Nucleus accumbens (tissue), 56 donors: ENCODE measurements at places on chromosomes 2 and 18.

- no peak for DNase-seq
These were observed 478.4 kb downstream of the STK39 start for GRCh38 chr2:167769020-167769419.

GRCh38 chr2:48287976-48288375, 242.0 kb upstream of the STON1 start:
- no peak for DNase-seq

GRCh38 chr2:196697825-196698224, 58.3 kb downstream of the CCDC150 start:
- DNase-seq = no peak

DNA sequence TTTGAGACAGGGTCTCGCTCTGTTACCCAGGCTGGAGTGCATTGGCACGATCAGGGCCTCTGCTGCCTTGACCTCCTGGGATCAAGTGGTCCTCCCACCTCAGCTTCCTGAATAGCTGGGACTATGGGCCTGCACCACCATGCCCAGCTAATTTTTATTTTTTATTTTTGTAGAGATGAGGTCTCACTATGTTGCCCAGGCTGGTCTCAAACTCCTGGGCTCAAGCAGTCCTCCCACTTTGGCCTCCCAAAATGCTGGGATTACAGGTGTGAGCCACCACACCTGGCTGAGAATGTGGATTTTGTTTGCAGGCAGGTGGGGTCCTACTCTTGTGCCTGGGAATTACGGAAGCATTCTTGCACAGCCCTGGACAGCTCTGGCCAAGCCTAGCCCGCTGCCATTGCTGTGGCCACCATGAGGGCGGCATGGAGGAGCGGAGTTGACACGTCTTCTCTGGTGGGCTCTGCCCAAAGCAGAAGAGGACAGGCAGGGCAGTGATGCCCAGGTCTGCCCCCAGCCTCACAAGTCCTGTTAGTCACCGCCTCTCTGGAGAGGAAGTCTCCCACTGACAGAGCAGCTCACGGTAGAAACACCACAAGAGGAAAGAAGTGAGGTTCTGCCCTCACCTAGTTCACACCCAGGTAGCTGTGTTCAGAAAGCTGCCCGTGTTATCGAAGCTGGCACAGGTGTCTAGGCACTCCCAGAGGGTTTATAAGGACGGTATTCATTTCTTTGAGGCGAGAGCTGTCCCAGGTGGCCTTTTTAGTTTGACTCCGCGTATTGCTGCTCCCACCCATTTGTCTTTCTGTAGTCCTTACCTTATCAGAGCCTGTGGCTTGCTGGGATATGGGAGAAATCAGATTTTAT, 46.2 kb downstream of the ARMC9 start:
- DNase-seq = no peak

DNA sequence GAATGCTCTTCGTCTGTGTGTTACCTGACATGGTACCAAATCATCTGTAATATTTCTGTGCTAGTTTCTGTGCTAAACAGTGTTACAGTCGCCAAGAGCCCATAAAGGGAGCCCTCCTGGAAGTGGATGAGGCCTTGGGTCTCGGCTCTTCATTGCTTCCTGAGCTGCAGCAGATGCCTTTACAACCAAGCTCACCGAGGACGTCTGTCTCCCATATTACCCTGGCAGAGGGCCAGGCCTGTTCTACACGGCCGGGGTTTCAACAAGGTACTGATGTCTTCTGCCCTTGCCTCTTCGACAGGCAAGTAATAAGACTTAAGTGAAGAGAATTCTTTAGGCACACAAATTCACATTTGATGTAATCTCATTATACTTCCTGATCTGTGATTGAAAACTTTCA, 16.8 kb downstream of the RPL31 start:
- DNase-seq = no peak

- DNase-seq = no peak
These were observed 22.8 kb downstream of the GULP1 start for GRCh38 chr2:188314314-188315054.

DNA sequence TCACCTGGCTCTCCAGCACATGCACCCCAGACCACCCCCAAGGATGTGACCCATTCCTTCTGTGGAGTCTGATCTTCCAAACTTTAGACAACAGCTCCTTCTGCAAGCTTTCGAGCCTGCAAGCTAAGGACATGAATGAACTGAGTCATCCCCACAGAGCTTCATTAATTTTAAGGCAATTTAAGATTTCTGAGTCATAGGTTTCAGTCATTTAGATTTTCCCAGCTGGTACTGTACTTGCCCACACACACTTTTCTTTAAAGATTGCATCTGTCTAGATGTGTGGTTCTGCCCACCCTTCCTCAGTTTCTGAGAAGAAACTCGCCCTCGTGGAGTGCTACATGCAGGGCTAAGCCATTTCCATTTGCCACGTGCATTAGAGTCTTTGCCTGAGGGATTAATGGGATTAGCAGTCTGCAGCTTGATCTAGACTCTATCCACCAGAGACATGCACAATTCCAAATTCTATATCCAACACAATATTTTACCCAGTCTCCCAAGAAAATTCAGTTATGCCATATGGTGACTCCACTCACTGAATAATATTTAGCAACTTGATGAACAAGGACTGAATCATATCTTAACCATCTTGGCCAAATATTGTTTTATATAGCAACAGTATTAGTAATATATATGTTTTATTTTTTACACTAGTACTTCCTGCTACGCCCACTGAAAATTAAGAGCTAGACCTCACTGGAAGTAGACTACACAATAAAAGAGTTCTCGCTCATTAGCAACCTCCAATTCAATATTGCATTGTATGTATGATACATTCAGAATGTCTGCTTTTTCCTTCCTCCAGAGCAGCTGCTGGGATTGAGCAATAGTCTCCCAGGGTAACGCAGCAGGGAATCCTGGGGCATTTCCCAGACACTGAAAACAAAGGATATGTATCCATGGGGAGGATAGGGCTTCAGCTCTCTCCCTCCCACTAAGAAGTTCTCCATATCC, 14.3 kb upstream of the TRIB2 start:
- peak; percentile 38 for DNase-seq

DNA sequence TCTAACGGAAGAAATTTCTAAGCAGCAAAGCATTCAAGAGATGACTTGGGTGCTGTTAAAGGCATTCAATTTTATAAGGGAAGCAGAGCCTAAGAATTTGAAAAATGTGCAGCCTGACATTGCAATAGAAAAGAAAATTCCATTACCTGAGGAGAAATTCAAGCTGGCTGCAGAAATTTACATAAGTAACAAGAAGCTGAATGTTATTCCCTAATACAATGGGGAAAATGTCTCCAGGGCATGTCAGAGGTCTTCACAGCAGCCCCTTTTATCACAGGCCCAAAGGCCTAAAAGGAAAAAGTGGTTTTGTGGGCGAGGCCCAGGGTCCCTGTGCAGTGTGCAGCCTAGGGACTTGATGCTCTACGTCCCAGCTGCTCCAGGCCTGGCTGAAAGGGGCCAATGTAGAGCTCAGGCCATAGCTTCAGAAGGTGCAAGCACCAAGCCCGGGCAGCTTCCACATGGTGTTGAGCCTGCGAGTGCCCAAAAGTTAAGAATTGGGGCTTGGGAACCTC, 306.7 kb downstream of the RDH14 start:
- no peak for DNase-seq

- DNase-seq = no peak
These were observed 121.5 kb downstream of the WDSUB1 start for GRCh38 chr2:159165048-159165447.

GRCh38 chr2:32715391-32715841, 87.6 kb downstream of the TTC27 start:
- DNase-seq = no peak

- DNase-seq = no peak
These were observed 19.8 kb upstream of the SMAD4 start for GRCh38 chr18:51010218-51010617.

- DNase-seq = no peak
These were observed 9.0 kb upstream of the CTIF start for GRCh38 chr18:48529796-48530195.

GRCh38 chr2:192126426-192126825, 68.3 kb downstream of the TMEFF2 start:
- DNase-seq = no peak

GRCh38 chr18:9466846-9467245, 8.5 kb upstream of the RALBP1 start:
- DNase-seq = no peak

DNA sequence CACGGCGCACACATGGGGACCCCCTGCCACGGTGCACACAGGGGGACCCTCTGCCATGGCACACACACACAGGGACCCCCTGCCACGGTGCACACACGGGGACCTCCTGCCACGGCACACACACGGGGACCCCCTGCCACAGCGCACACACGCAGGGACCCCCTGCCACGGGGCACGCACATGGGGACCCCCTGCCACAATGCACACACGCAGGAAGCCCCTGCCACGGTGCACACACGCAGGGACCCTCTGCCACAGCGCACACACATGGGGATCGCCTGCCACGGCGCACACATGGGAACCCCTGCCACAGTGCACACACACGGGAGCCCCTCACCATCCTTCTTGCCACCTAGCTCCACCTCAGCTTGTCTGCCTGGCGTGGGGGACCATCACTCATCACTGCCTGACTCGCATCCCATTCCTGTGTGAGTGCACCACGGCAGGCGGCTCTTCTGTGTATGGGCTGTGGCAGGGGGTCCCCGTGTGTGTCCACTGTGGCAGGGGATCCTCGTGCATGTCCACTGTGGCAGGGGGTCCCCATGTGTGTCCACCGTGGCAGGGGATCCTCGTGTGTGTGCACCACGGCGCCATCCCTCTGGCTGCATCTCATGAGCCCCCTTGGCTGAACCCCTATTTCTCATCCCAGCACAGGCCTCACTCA, 206.7 kb downstream of the EIPR1 start:
- DNase-seq = no peak

- no peak for DNase-seq
These were observed 75.4 kb upstream of the LRATD1 start for GRCh38 chr2:14557111-14557510.

DNA sequence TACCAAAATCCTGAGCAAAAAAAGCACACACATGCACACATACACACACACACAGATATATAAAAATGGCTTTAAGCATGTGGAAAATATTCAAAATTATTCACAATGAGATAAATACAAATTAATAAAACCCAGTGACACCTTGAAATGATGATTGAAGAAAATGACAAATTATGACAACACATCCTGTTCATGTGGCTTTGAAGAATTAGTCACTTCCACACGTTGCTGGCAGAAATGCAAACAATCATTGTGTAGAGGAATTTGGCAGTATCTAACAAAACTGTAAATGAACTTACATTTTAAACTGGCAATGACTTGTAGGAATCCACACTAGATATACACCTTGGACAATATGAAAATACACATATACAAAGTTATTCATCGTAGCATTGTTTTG, 95.8 kb upstream of the RGPD4 start:
- no peak for DNase-seq

- DNase-seq = no peak
These were observed 15.6 kb downstream of the SCN1A start for GRCh38 chr2:166112193-166112605.

- no peak for DNase-seq
These were observed 56.3 kb downstream of the MARCHF4 start for GRCh38 chr2:216315802-216316603.

GRCh38 chr2:1556776-1557466, 143.7 kb downstream of the TPO start:
- DNase-seq = no peak

DNA sequence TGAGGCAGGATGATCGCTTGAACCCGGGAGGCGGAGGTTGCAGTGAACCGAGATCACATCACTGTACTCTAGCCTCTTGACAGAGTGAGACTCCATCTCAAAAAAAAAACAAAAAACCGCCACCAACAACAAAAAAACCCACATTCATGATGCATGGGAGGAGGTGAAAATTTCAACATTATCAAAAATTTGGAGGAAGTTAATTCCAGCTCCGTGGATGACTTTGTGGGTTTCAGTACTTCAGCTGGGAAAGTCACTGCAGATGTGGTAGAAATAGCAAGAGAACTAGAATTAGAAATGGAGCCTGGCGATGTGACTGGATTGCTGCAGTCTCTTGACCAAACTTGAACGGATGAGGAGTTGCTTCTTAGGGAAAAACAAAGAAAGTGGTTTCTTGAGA, 74.3 kb downstream of the PRKCE start:
- DNase-seq = no peak

GRCh38 chr2:212364112-212364985, 174.3 kb downstream of the ERBB4 start:
- peak; percentile 0 for DNase-seq

DNA sequence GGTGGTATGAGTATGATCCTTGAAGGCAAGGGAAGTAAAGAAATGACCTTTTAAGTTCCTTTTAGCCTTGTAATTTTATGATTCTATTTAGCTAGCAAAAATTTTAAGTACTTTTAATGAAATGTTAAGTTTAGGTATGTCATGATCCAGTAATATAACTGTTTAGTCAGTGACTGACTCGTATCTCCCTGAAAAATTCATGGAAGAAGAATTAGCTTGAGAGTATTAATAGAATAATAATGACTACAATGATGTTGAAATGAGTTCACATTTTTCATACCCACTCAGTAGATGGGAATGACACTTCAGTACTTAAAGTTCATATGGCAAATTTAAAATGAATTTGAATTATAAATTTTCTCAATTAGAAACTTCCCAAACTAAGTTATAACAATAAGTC, 14.6 kb downstream of the RAB3GAP1 start:
- no peak for DNase-seq

DNA sequence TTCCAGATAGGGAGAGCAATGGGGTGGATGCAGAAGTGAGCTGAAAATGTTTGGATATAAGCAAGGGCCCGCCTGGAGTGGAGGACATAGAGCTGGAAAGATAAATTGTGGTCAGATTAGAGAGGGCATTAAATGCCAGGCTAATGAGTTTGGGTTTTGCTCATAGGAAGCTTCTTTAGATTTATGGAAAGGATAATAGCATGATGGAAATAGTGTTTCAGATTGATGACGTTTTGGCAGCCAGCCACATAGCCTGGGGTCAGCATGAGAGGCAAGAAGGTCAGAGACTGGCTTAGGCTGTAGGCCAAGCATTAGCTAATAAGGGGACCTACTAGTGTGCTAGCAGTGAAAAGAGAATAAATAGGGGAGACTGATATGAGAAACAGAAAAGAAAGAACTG, 321.6 kb downstream of the STK39 start:
- DNase-seq = no peak

- DNase-seq = peak; percentile 19
These were observed 41.2 kb upstream of the DAPL1 start for GRCh38 chr2:158753641-158754611.
